Stimulated activated CD4-positive, alpha-beta T cell treated with anti-CD3 and anti-CD28 coated beads, Interleukin-1b, Interleukin-23, amount 100 ng/mL, for 1 hour (primary cell): ENCODE measurements at places on chromosomes 6 and 20.

DNA sequence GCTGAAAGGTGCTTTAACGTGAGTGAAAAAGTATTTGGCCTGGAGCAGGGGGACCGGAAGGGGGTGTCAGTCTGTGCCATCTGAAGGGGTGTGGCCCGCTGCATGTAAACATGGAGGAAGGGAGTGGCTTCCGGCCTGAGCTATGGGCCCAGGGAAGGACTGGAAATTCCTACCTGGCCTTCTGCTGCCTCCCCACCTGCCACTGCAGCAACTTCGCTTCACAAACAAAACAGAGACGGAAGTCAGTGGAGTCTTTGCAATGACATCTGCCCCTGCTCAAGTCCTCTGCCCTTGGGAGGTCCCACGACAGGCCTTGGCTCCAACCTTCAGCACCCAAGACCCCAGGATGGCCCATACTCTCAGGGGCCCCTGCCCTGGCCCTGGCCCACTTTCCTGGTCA lies 28.1 kb upstream of the FOXP4 start:
- no peak for DNase-seq

- no peak for DNase-seq
Measured at GRCh38 chr20:35499271-35499670, 30.2 kb downstream of the C20orf173 start.

- DNase-seq: no peak
Measured at GRCh38 chr6:166575205-166575604, 11.3 kb downstream of the RAMACL start.

- no peak for DNase-seq
Measured at GRCh38 chr6:122569230-122569771, 40.9 kb upstream of the PKIB start.

- DNase-seq: no peak
Measured at GRCh38 chr6:12017876-12018401, 5.8 kb downstream of the HIVEP1 start.

GRCh38 chr6:34589140-34589539 lies 33.0 kb upstream of the SPDEF start:
- no peak for DNase-seq

DNA sequence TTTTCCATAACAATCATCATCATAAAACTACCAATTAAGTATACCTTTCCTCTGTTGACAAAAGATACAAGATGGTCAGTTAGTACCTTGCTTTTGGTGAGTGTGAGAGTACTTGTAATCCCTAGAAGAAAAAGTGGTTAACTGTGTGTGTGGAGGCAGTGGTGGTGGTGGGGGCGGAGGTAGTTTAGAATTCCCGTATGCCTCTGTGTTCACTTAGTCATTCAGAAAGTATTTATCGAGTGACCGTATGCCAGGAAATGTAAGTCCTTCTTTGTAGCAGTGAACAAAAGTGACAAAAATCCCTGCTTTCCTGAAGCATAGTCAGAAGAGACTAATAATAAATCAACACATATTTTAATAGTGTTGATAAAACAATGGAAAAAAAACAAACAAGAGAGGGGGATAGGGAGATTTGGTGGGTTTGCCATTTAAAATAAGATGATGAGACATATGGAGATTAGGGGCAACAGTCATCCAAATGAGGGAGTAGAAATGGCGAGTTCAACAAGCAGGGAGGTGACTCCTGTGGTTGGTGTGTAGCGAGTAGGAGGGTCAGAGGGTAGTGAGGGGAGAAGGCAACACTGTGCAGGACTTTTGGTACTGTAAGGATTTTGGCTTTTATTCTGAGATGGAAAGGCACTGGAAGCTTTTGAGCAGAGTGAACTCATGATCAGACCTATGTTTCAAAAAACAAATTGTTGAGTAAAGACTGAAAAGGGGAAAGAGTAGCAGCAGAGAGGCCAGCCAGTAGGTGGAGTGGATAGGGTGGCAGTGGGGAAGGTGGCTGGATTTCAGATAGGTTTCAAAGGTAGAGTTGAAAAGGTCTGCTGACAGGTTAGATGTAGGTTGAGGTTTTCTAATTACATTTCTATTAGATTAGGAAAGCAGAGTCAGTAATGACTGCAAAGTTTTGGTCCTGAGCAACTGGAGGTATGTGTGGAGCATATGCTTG lies 40.3 kb upstream of the SIM1 start:
- no peak for DNase-seq

- DNase-seq: no peak
Measured at GRCh38 chr20:22525821-22526220, 58.6 kb downstream of the FOXA2 start.

DNA sequence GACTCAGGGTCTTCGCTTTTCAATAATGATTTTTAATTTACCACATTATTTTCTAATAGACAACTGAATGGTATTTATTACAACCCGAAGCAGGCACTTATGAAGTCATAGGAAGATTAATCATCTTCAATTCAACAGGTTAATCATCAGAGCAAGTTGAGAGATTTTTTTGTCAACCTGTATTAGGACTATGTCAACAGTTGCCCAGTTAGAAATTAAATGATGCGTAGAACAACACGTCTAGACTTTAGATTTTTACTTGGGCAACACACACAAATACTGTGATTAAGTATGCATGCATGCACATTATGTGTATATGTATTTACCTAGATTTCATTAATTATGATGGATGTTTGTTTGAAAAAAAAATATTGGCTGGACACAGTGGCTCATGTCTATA lies 4.3 kb downstream of the ILRUN start:
- DNase-seq: no peak
